Panc1 (cell line): ENCODE measurements at places on chromosomes 1 and 21. TPM values are rescaled to one million over a fixed set of nuclear protein-coding genes. Genes with fewer than 3 reads are reported as not detected.

GRCh38 chr1:97378596-97378995 is 542.2 kb downstream of the DPYD start:
- no peak overlapping the region for H3K27ac ChIP-seq
- no peak overlapping the region for H3K4me3 ChIP-seq
- H3K4me1 ChIP-seq, result no peaks in the 10 kb centered on the region
- H3K36me3 ChIP-seq, result no peaks in the 10 kb centered on the region

The LEPR gene
- 3.0 TPM for total RNA-seq

The RCSD1 gene
- 1.4 TPM for total RNA-seq

GRCh38 chr1:230794431-230794830 is 47.2 kb downstream of the CAPN9 start:
- no peaks in the 10 kb centered on the region for H3K27me3 ChIP-seq
- no peaks in the 10 kb centered on the region for H3K4me1 ChIP-seq
- no peak overlapping the region for H3K27ac ChIP-seq
- H3K4me3 ChIP-seq, result no peak overlapping the region
- no peak for DNase-seq
- no peaks in the 10 kb centered on the region for H3K36me3 ChIP-seq

GRCh38 chr21:42190486-42190863 is 28.5 kb upstream of the ABCG1 start:
- H3K4me3 ChIP-seq, result no peak overlapping the region
- H3K27me3 ChIP-seq, result no peaks in the 10 kb centered on the region
- no peaks in the 10 kb centered on the region for H3K4me1 ChIP-seq
- no peak overlapping the region for H3K27ac ChIP-seq

DNA sequence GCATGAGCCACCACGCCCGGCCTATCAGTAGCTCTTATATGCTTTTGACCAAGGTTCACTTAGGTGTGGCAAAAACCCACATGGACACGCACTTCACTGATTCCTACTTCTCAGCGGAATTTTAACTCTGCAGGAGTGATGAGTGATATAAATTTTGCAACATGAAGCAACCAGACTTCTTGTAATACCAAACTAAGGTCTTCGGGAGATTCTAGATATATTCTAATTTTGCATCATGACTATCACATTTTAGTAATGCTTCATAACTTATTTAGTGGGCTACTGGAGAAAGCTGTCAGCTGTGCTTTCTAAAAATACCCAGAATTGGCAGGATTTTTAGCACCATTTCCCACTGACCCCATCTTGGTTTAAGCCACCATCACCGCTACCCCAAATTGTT is 27.8 kb downstream of the RHCE start:
- H3K27ac ChIP-seq, result no peak overlapping the region
- H3K4me3 ChIP-seq, result no peak overlapping the region
- H3K4me1 ChIP-seq, result no peaks in the 10 kb centered on the region
